Stimulated activated CD4-positive, alpha-beta T cell treated with anti-CD3 and anti-CD28 coated beads, TNF-alpha, amount 100 ng/mL, for 4 hours (primary cell): ENCODE measurements at places on chromosomes 2 and 18.

DNA sequence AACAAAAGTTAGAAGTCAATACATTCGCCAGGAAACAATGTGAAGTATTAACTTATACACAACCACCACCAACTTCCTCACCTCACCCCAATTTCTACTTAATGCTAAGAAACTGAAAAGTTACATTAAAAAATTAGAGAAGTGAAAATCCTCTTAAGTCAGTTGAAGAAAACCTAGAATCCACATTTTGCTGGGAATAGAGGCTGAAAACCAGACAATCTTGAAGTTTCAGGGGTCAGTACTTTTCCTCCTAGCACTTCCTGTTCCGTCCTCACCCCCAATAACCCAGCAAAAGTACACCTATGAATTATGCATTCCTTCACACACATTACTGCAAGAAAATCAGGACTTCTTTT lies 6.3 kb downstream of the YES1 start:
- no peak for DNase-seq

- DNase-seq = no peak
Observed at GRCh38 chr2:135825550-135826176, 11.3 kb downstream of the LCT start.

DNA sequence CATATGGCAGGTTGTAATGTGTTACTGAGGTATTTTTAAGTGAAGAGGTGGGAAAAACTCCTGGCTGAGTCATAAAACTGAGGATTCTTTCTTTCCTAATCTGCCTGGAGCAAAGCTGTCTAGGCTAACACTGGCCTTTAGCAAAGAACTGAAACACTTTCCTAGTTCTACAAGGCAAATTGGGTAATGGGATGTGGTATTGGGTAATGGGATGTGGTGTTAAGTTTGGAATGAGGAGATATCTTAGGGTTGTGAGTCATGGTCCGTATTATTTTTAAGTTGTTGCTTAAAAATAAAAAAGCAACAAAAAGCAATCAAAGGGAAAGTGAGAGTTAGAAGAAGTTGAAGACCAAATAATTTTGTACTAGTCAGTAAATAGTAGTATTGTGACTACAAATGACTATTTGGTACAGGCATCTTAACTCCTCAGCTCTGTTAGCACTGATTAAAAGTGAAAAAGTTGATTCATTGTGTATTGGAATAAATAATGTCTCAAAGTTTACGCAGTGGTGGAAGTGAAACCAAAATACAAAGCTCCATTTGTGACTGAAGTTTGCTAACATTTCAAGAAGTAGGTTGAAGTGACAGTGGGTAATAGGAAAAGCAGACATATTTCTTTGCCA lies 216.8 kb downstream of the CAMKMT start:
- no peak for DNase-seq

DNA sequence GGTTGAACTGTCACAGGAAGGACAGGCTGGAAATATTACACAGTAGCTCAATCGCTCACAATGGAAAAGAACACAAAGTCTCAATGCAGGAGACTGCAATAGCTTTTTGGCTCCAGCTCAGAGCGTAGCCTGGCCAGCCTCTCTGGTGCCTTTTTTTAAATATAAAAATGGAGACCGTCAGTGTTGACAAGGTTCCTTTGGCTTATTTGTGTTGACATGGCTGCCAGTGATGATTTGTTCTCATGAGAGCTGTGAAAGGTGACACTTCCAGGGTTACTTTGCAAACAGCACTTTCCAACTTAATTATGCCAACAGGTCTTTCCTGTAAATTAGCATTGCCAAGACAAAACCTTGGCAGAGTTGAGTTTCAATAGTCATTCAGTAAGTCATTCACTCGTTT lies 70.8 kb downstream of the KCNE4 start:
- DNase-seq = no peak

DNA sequence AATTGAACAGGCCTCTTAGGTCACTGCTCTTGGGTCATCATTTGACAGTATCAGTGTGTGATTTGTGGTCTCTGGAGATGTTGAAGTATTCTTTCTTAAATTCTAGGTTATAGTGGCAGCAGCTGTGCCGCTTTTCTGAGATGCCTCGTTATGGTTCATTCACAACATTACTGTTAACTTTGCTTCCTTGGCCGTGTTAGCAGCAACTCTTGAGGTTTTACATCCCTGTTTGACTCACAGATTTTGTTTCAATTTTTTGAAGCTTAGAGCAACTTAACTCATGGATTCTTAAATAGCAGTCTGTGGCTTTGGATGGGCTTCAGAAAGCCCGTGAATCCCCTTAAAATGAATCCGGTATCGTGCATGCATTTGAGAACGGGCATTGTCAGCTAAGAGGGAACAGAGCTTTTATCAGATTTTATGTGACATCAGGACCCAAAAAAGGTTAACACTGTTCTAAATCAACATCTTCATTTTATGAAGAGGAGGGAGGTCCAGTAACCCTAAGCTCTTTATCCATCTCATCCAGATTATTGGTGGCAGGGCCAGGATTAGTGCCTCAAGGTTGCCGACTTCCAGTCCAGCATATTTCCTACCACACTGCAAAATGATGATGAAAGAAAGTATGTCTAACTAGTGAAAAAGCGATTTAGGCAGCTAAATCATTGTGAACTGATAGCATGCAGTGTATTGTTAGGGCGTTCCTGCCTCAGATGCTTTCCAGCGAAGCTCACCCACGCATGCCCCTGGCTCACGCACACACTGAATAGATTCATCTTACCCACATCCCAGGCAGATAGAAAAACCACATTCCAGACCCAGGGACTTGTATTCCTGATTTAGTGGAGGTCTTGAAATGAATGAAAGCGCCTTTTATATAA lies 5.1 kb downstream of the TRIB2 start:
- DNase-seq = no peak

DNA sequence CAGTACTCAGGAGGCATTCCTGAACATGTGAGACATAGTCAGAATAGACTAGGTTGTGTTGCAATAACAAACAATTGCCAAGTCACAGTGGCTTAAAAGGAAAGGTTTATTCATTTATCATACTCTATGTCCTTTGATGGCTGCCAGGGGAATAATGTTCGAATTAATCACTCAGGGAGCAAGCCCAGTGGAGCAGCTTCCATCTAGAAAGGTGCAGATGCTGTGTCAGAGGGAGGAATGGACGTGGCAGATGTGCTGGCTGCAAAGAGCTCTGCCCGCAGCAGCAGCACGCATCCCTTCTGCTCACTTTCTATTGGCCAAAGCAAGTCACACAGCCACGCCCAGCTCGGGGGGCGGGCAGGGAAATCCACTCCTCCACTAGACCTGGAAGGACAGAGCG lies 105.9 kb upstream of the AQP4 start:
- no peak for DNase-seq

DNA sequence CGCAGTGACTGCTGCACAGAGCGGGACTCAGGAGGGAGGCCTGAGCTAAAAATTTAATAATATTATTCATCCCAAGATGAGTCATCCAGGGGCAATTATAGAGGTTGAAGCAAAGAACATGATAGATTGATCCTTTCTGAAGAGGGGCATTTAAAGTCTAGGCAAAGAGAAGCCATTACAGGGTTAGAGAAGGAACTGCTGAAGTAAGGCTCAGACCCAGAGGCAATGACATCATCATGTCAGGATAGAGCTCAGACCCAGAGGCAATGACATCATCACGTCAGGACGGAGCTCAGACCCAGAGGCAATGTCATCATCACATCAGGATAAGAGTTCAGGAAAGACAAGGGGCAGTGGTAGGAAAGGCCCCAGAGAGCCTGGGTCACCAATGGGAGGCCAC lies 184.0 kb downstream of the TMEM18 start:
- DNase-seq = no peak
